Stimulated activated CD4-positive, alpha-beta T cell treated with anti-CD3 and anti-CD28 coated beads, Interleukin-1b, Interleukin-23, amount 100 ng/mL, for 24 hours (primary cell): ENCODE measurements at places on chromosomes 12 and 14.

- DNase-seq, result no peak
These were observed 891 bp downstream of the PLEKHA5 start for GRCh38 chr12:19130224-19131024.

DNA sequence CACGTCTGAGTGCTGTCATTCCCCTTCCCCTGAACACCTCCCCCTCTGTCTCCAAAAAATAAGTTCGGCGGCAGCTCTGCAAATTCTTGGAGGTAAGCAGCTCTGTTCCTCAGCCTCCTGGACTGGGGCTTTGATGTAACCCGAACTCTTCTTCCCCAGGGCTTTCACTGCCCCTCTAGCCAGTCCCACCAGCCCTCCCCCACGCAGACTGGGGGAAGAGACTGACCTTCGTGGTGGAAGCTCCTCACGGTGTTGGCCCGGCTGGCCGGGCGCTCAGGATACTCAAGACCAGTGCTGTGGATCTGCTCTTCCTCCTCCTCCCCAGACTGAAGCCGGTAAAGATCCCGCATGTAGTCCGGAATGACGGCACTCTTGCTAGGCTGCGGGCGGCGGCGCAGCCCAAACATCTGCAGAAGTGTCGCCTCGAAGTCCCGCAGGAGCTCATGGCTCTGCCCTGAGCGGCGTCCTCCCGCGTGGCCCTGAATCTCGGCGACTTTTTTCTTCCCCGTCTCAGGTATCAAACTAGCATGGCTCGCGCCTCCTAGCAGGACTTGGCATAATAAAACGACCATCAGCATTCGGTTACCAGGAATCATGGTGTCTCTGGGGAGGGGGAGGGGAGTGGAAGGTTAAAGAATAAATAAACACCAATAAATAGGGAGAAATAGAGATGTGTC is 4.9 kb downstream of the BMP4 start:
- no peak for DNase-seq

DNA sequence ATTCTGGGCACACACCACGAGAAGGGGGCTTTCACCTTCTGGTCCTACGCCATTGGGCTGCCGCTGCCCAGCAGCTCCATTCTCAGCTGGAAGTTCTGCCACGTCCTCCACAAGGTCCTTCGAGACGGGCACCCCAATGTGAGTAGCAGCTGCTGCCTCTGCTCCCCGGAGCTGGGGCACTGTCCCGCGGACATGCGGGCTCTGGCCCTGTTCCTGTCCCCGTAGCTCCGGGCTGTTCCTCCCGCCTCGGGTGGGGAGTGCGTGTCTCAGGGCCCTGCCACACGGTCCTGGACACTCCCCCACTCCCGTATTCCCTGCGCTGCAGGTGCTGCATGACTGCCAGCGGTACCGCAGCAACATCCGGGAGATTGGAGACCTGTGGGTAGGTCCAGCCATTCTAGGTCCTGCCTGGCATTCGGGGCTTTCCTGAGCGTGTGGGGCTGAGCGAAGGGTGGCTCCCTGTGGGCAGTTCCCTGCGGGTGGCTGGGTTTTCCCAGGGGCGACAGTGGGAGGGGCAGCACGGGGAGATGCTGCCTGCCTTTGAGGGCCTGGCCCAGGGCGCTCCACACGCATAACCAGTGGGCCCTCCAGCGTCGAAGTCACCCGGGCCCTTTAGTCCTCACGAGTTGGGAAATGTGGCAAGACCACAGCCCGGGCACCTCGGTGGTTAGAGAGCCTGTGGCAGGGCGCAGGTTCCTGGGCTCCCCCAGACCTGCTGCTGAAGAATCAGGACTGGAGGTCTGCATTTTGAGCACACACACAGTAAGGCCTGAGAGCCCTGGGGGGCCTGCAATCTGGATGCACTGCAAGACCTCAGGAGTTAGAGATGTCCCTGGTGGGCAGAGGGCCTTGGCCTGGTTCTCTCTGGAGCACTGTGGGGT is 13.5 kb downstream of the HIP1R start:
- no peak for DNase-seq

GRCh38 chr12:99824900-99825542 is 159.7 kb downstream of the ANKS1B start:
- DNase-seq, result no peak

GRCh38 chr12:46450279-46450748 is 77.7 kb upstream of the SLC38A2 start:
- no peak for DNase-seq

DNA sequence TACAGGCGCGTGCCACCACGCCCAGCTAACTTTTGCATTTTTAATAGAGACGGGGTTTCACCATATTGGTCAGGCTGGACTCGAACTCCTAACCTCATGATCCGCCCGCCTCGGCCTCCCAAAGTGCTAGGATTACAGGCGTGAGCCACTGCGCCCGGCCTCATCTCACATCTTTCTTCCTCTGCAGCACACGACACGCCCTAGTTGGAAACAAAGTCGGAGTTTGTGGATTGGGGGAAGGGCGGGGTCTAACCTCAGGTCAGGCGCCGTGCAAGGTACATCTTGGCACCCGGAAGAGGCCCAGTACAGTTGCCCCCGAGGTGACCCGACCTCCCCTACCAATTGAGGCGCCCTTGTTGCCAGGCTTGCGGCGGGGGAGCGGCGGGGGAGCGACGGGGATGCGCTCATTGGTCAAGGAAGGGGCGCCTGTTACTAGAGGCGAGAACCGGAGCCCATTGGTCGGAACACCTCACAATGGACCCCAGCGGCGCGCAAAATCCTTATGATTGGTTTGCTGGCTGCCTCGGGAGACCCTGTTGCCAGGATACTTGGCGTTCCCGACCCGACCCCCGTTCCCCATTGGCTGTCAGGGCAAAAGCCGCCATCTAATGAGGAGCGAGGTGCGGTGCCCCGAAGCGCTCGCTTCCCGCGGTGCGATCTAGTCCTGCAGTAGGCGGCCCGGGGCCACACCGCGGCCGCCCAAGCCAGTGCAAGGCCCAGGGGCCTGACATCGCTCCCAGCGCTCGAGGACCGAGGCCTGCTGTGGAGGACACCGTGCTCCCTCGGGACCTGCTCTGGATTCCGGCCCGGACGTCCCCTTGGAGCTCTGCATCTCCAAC is at the start of gene REC8:
Gene REC8, plus strand, starts transcription at position 659 of the 839 bp plus-strand sequence. CDS start 473 bp downstream, outside the sequence.
- no peak for DNase-seq

GRCh38 chr12:1357711-1358110 is 236.7 kb downstream of the FBXL14 start:
- DNase-seq, result no peak

DNA sequence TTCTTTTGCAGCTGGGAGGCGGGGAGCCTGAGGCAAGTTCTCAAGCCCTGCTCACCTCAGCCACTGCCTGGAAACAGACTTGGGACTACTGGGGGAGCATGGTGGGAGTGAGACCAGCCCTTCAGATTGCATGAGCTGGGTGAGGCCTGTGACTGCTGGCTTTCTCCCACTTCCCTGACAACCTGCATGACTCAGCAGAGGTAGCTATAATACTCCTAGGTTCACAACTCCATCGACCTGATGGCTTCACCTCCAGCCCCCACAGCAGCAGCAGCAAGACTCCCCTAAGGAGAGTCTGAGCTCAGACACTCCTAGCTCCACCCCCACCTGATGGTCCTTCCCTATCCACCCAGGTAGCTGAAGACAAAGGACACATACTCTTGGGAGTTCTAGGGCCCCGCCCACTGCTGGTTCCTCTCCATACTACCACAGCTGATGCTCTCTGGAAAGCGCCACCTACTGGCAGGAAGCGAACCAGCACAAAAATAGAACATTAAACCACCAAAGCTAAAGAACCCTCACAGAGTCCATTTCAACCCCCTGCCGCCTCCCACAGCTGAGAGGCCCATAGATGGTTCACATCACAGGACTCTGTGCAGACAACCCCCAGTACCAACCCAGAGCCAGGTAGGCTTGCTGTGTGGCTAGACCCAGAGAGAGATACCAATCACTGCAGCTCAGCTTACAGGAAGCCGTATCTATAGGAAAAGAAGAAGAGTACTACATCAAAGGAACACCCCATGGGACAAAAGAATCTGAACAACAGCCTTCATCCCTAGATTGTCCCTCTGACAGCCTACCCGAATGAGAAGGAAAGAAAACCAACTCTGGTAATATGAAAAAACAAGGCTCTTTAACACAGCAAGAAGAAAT is 68.7 kb downstream of the RPAP3 start:
- peak; percentile 7 for DNase-seq

- DNase-seq, result peak; percentile 30
These were observed 24.3 kb downstream of the SYNDIG1L start for GRCh38 chr14:74401504-74402241.

GRCh38 chr12:124653169-124653931 is 85.9 kb upstream of the NCOR2 start:
- DNase-seq, result no peak

GRCh38 chr12:117063162-117063911 is 35.9 kb downstream of the TESC start:
- no peak for DNase-seq

- no peak for DNase-seq
These were observed 183.8 kb downstream of the FOXA1 start for GRCh38 chr14:37411079-37411735.

- DNase-seq, result no peak
These were observed 36.2 kb downstream of the CHGA start for GRCh38 chr14:92959189-92959531.

DNA sequence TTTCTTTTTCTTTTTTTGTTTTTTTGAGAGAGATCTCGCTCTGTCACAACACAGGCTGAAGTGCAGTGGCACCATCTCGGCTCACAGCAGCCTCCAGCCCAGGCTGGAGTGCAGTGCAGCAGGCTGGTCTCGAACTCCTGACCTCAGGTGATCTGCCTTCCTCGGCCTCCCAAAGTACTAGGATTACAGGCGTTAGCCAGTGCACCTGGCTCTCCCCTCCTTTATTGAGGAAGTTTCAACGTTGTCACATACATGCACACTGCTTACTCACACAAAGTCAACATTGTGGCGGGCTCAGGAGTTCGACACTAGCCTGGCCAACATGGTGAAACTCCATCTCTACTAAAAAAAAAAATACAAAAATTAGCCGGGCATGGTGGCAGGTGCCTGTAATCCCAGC is 32.0 kb downstream of the EAPP start:
- no peak for DNase-seq

DNA sequence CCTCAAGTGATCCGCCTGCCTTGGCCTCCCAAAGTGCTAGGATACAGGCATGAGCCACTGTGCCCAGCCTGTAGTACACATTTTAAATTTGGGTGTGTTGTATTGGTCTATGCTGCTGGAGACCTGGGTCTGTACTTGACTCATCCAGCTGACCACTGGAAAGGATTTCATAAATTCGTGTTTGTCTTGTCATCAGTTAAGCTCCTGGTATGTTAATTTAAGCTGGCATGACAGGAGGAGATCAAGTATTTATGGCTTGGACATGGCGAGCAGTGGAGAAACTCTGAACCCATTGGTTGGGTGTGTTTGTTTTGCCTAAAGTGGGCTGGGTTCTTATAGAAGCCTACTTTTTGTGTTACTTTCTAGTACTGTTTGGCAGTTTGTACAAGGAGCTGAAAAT is 24.2 kb downstream of the YY1 start:
- DNase-seq, result no peak

DNA sequence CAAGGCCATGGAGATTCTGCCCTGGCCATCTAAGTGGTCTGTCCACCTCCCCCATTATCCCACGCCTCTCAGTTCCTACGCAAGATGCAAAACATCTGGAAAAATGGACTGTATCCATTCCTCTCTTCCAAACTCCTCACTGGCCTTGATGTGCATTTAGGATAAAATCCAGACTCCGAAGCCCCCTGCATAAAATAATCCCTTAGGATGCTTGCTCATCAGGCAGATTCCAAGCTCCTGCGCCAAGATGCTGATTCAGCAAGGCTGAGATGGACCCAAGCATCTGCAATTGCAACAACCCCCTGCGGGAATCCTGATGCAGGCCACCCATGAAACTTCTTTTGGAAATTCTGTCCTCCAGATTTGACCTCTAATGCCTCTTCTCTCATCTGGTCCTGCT is 81.6 kb downstream of the SPRING1 start:
- no peak for DNase-seq

- no peak for DNase-seq
These were observed at the start of gene TMEM233 for GRCh38 chr12:119593578-119594398. Gene TMEM233, plus strand, starts transcription at chr12:119593774. Its CDS starts 75 bp downstream, at chr12:119593849.

GRCh38 chr12:144650-145284 is 69.2 kb downstream of the SLC6A12 start:
- DNase-seq, result no peak

- DNase-seq, result no peak
These were observed 22.0 kb upstream of the TMED10 start for GRCh38 chr14:75198291-75198933.

DNA sequence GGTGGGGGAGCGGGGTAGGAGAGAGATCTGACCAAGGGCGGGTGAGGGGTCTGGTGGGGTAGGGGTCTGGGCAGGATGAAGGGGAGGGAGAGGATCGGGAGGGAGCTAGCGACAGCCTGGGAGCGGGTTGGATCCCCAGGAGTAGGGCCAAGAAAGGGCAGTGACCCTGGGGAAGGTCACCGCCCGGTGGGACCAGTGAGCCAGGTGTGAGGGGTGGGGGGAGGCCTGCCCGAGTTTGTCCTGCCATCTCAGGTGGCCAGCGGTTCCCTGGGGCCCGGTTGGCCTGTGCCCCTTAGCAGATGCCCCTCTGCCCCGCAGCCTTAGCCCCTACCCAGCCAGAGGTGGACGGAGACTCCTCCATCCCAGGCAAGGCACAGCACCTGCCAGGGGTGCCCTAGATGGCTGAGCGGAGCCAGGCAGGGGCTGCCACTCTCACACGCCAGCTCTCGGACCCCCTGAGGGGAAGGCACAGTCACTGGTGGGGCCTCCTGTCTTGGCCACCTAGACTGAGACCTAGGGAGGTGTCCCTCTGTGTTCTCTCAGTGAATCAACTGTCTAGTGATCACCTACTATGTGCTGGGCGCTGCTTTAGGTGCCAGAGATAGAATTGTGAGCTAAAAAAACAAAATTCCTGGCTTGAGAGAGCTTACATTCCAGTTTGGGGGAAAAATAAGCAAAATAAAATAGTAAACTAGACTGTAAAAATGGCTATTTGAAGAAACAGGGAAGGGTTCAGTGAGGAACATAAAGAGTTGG is 629 bp upstream of the TTC7B start:
- DNase-seq, result no peak

DNA sequence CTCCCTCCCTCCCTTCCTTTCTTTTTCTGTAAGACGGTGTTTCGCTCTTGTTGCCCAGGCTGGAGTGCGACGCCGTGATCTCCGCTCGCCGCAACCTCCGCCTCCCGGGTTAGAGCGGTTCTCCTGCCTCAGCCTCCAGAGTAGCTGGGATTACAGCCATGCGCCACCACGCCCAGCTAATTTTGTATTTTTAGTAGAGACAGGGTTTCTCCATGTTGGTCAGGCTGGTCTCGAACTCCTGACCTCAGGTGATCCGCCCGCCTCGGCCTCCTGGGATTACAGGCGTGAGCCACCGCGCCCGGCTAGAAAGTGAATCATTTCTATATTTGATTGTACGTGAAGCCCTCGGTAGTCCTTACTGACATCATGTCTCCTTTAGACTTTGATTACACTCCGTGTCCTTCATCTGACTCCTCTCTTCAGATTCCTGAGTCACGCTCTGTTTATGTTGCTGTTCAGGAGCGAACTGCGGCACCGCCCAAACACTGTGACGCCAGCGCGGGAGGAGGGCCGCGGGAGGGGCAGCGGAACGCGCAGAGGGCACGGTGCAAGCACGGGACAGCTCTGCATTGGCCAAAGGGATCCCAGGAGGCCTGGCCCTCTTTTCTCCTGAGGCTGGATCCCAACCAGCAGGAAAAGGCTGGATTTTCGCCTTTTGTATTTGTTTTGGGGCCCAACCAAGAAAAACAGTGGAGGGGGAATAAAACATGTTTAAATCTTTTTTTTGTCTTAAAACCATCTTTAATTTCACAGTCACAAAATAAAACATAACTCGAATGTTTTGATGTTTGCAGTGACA is 538 bp upstream of the GABARAPL1 start:
- peak; percentile 62 for DNase-seq
